ENCODE measurements at places on chromosomes 1 and 21.
A peak's percentile ranks its signal among the peaks of the same experiment; 100 is the strongest.

DNA sequence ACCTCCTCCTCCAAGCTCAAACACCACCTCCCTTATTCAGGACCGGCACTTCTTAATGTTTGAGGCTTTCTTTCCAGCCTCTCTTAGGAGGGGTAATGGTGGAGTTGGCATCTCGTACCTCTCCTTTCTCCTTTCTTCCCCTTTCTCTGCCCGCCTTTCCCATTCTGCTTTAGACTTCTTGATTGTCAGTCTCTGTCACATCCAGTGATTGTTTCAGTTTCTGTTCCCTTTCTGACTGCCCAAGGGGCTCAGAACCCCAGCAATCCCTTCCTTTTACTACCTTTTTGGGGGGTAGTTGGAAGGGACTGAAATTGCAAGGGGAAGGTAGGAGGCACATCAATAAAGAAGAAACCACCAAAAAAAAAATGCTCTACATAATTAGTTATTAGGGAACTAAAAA lies 5.6 kb downstream of the ELK4 start:
- DNase-seq = no peak

GRCh38 chr21:43820466-43820865 lies 31.1 kb downstream of the RRP1 start:
- DNase-seq = no peak

GRCh38 chr1:245666412-245666811 lies 511.6 kb downstream of the KIF26B start:
- no peak for DNase-seq

DNA sequence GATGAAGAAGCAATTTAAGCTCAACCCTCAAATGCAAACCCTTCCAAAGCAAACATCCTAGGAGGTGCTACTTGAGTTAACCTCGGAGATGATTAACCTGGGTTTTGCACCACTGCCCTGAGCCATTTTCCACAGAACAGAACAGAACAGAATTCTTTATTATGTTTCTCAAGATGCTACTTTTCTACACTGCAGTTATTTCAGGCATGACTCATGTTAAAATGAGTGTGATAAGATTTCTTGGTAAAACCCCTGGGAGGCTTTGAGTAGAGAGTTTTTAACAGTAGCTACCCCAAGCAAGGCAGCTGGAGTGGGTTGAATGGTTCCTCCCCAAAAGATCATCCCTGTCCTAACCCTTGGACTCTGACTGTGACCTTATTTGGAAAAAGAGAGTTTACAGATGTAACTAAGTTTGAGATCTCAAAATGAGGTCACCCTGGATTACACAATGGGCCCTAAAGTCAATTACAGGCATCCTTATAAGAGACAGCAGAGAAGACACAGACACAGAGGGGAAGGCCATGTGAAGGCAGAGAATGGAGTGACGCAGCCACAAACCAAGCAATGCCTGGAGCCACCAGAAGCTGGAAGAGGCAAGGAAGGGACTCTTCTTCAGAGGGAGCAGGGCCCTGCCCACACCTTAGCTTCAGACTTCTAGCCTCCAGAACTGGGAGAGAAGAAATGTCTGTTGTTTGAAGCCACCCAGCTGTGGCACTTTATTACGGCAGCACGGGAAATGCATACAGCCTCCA lies 153.4 kb downstream of the ETS2 start:
- DNase-seq = no peak

- no peak for DNase-seq
Observed at GRCh38 chr1:69852706-69853105, 285.0 kb downstream of the LRRC7 start.

GRCh38 chr1:201585901-201586300 lies 47.0 kb downstream of the NAV1 start:
- no peak for DNase-seq

GRCh38 chr1:39691383-39692151 lies at the start of gene HPCAL4:
Gene HPCAL4 (minus strand): TSS chr1:39691433. CDS start chr1:39684603, 6,830 bp downstream.
- no peak for DNase-seq

DNA sequence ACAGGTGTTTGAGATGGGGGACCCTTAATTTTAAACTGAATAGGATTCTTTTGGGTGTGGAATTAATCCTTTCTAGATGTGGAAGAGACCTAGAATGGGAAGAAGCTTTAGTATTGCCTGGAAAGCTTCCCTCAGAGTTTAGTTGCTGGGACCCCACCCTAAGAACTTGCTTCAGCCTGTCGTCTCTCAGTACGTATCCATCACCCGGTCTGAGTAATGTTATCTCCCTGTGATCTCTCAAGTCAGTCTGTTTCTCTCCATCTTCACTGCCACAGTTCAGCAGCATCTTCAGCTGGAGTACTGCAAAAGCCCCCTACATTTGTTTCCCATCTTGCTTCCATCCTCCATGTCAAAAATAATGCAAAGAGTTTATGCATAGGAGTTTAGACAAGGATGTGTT lies 28.9 kb downstream of the CNST start:
- no peak for DNase-seq

- DNase-seq = no peak
Observed at GRCh38 chr1:30036229-30036547, 687.2 kb downstream of the MATN1 start.

DNA sequence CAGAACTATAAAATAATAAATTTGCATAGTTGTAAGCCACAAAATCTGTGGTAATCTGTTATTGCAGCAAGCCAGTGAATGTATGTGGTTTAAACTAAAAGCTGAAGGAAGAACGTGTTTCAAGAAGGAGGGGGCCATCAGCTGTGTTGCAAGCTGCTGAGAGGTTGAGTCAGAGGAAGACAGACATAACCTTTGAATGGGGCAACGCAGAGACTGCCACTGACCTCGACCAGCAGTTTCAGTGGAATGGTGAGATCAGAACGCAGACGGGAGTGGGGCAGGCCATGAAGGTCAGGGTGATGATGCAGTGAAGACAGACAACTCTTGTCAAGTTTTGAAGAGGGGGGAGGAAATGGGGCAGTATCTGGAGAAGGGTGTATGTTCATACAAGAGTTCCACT lies 23.2 kb upstream of the QSOX1 start:
- peak; percentile 92 for DNase-seq

- DNase-seq = no peak
Observed at GRCh38 chr1:168243198-168243597, 17.4 kb downstream of the SFT2D2 start.

DNA sequence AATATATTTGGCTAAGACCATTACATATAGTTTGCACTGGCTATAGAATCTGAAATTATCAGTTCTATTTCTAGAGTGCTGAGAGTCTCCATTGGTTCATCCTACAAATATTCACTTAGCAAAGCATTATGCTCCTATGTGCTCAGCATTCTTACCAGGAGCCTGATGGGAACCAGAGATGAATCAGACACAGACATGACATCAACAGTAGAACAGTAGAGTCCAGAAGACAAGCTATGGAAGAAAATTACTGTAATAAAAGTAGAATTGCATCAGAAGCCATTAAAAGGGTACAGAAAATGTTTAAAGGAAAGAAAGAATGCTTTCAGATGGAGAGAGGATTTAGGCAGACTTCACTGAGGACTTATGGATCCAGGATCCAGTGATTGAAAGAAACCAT lies 271.7 kb upstream of the SNX7 start:
- DNase-seq = peak; percentile 79

DNA sequence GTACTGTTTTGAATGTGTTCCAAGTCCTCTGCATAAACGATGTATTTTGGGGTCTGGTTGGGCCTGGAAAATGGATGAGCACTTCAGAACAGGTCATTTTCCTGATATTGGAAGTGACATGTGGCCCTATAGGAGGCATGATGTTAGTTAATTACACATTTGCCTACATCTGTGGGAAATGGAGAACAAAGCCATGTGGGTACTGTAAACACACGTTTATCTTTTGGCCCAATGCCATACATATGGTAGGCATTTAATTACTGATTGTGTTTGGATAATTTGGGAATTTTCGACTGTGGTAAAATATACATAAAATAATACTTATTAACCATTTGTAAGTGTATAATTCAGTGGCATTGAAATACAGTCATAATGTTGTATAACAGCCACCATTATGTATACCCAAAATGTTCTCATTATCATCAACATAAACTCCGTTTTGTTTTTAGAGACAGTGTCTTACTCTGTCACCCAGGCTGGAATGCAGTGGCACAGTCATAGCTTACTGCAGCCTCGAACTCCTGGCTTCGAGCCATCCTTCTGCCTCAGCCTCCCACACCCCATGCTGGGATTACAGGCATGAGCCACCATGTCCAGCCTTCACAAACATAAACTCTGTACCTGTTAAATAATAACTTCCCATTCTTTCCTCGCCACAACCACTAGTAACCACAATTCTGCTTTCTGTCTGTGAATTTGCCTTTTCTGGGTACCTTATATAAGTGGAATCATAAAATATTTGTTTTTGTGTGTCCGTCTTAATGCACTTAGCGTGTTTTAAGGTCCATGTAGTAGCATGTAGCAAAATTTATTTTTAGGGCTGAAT lies 11.9 kb upstream of the RNPEP start:
- no peak for DNase-seq

GRCh38 chr1:15953791-15954241 lies 22.1 kb downstream of the ZBTB17 start:
- no peak for DNase-seq

- no peak for DNase-seq
Observed at GRCh38 chr1:228465141-228465540, 22.0 kb upstream of the RNF187 start.

DNA sequence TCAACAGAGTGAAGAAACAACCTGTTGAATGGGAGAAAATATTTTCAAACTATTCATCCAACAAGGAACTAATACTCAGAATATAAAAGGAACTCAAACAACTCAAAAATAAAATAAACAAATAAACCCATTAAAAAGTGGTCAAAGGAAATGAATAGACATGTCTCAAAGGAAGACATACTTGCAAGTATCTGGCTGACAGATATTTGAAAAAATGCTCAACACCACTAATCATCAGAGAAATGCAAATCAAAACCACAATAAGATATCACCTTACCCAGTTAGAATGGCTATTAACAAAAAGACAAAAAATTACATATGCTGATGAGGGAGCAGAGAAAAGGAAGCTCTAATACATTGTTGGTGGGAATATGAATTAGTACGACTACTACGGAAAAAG lies 38.2 kb downstream of the TNFSF4 start:
- DNase-seq = no peak

DNA sequence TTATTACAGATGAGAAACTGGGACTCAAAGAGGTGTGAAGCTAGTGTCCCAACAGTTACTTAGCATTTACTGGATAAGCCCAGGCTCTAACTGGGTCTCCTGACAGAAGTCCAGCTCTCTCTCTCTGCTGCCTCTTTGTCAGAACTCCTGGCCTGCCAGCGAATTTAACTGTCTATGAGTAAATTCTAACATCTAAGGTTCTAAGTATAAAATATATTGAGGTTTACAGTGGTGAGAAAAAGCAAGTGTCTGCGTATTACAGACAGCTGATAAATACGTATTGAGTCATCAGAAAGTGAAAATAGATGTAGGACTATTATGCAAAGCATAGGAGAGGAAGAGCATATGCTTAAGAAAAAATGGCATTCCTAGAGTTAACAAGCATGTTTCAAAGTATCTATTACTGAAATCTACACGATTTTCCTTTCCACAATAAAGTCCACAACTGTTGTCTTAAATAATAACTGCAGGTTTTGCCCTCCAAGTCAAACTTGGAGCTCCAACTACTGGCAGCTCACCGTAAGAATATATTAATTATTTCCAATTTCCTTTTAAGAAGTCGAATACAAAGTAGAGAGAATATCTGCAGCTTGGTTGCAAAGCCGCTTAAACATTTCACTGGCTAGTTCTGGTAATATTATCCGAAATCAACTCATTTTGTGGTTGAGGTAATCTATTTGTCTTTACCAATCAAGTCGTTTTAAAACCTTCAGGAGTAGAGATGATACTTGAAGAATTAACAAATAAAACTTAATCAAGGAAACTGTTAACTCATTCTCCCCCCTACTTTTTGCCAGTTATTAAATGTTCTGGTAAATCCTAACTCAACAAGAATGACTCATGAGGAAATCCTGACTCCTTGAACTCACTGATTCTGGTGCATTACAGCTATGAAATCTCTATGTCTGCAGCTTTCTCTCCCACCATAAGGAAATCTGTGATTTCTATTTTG lies 1.4 kb upstream of the RGS2 start:
- DNase-seq = no peak

- no peak for DNase-seq
Observed at GRCh38 chr1:174080819-174081218, 58.7 kb upstream of the RC3H1 start.

DNA sequence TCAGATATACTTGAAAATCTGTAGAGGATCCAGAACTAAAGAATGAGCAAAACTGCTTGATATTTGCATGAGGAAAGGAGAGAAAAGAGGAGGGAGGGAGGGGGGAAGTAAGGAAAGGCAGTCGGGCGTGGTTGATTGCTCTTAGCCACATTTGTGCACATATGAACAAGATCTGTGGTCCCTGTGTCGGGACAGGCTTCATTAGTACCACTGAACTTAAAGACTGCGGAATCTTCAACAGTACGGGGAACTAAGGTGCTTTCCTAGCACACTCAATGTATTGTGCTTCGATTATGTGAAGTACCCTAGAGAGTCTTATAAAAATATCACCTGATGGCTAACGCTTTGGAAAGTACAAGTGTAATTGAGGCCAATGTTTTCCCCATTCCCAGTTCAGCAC lies 59.9 kb downstream of the ZBTB18 start:
- DNase-seq = no peak

- no peak for DNase-seq
Observed at GRCh38 chr1:29691499-29691898, 455.2 kb downstream of the PTPRU start.

- DNase-seq = no peak
Observed at GRCh38 chr1:47809301-47810084, 187.7 kb downstream of the TRABD2B start.

- DNase-seq = no peak
Observed at GRCh38 chr1:25573591-25573930, 30.2 kb downstream of the LDLRAP1 start.

DNA sequence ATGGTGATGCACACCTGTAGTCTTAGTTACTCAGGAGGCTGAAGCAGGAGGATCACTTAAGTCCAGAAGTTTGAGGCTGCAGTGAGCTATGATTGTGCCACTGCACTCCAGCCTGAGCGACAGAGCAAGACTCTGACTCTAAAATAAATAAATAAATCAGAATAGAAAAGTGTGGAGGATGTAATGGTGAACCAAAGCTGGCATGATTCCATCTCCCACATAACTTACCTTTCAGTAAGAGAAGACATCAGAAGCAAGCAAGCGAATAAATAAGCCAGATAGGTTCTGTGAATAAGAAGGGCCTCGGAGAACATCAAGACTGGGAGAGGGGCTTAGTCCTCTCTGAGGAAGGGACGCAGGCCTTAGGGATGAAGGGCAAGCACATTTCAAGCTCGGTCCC lies 59.5 kb downstream of the TOMM20 start:
- DNase-seq = no peak

DNA sequence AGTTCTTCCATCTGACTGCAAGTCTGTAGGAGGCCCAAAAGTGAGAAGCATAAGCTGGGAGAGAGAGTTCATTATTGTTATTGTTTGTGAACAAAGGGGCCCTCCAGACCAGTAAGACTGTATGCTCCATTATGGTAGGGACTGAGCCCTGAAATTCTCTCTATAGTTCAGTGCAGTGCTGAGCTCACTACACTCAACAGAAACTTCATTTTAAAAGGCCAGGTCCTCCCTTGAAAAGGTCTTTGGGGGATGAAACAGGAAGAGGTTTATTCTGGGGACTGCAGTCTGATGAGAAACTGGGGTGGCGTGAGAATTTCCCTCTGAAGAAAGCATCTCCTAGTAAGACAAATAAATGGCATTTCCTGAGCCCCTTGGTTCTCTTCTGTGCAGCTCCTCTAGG lies 5.5 kb upstream of the GATAD2B start:
- no peak for DNase-seq

GRCh38 chr1:60952612-60953111 lies 129.7 kb upstream of the NFIA start:
- DNase-seq = no peak

GRCh38 chr1:184801503-184801902 lies 46.8 kb upstream of the EDEM3 start:
- DNase-seq = peak; percentile 34

Data from AG04449 (cell line).